ENCODE measurements at places on chromosomes 11 and 22.

- no peak for DNase-seq
Measured at GRCh38 chr11:81700076-81700475, 1033.6 kb downstream of the FAM181B start.

- no peak for DNase-seq
Measured at GRCh38 chr11:30778596-30778995, 192.4 kb upstream of the MPPED2 start.

DNA sequence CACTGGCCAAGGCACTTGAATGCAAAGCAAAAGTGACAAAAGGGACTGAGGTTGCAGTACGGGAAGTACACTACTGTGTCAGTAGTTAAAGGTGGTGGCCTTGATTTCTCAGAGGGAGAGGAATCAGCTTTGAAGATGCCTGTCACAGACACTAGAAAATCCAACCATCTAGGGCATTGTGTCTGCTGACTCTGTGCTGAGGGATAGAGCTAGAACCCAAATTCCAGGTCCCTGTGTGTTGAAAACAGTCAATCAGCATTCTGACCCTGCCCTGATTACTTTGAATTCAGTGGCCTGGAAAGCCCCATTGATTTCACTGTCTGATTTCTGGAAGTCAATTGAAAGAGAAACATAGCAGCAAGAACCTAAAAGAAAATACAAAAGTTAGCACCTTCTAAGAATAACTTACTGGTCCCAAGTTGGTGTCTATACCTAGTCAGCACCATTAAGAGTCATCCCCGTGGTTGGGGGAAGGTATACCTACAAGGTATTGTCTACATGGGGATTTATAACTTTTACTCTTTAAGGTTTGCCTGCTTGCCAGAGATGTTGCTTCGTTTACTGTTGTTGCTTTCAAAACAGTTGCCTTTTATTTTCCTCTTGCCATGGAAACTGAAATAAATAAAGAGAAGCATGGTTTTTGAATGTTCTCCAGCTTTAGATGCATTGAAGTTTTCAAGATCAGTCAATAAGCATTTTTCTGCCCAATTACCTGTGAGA, 97.3 kb downstream of the PDHX start:
- DNase-seq = no peak

- DNase-seq = no peak
Measured at GRCh38 chr11:61602775-61603569, 22.1 kb upstream of the SYT7 start.

DNA sequence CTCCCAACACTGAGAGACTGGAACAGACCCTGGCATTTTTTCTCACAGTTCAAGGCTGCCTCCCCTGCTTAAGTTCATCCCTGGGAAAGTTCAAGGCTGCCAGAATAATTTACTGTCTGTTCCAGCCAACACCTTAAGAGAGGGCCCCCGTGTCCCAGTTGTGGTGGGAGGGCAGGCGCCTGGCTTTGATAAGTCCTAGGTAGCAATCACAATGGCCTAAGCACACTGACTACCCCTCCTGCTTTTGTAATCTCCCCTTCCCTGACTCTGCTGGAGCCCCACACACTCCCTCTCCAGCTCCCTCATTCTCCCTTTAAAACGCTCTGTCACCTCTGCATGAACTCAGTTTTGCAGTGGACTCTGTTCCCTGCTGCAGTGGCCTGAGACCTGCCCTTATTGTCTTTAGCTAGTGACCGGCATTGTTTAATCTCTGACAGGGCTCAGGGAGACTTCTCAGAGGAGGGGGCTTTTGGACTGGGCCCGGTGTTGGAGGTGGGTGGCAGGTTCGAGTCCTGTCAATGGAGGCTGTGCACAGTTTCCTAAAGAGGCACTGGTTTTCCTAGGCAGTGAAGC, 507.2 kb downstream of the TBC1D22A start:
- DNase-seq = no peak
